ENCODE measurements at places on chromosomes 16 and 17. TPM values are rescaled to one million over a fixed set of nuclear protein-coding genes. Genes with fewer than 3 reads are reported as not detected.

Gene ARL5C
- not detected for total RNA-seq

- DNase-seq: no peak
- no peak overlapping the region for H3K4me3 ChIP-seq
- H3K27ac ChIP-seq: no peak overlapping the region
- peaks cover 33% of the 10 kb centered on the region for H3K27me3 ChIP-seq
- H3K4me1 ChIP-seq: peaks cover 44% of the 10 kb centered on the region
Observed at GRCh38 chr16:4317532-4318450, 1.9 kb downstream of the GLIS2 start.

GRCh38 chr17:31391496-31391949, at the start of gene RAB11FIP4:
Gene RAB11FIP4 (plus strand): TSS chr17:31391675. CDS start chr17:31391853, 178 bp downstream.
- no peaks in the 10 kb centered on the region for H3K36me3 ChIP-seq
- H3K27me3 ChIP-seq: peaks cover 33% of the 10 kb centered on the region
- peaks cover 16% of the 10 kb centered on the region for H3K4me1 ChIP-seq

- no peaks in the 10 kb centered on the region for H3K36me3 ChIP-seq
- H3K27me3 ChIP-seq: peaks cover 19% of the 10 kb centered on the region
- peaks cover 9% of the 10 kb centered on the region for H3K4me1 ChIP-seq
- no peak overlapping the region for H3K27ac ChIP-seq
- H3K4me3 ChIP-seq: no peak overlapping the region
- no peak for DNase-seq
Observed at GRCh38 chr17:8005967-8006730, 3.7 kb downstream of the GUCY2D start.

- no peaks in the 10 kb centered on the region for H3K27me3 ChIP-seq
- no peaks in the 10 kb centered on the region for H3K36me3 ChIP-seq
- DNase-seq: no peak
- no peak overlapping the region for H3K4me3 ChIP-seq
- H3K27ac ChIP-seq: no peak overlapping the region
Observed at GRCh38 chr17:351449-351738, 1.2 kb downstream of the RPH3AL start.

Gene HSD17B2
- not detected for total RNA-seq

All from CD4-positive, alpha-beta T cell (primary cell).